ENCODE measurements at places on chromosomes 5 and 9. TPM values are rescaled to one million over a fixed set of nuclear protein-coding genes. Genes with fewer than 3 reads are reported as not detected.

GRCh38 chr5:180525399-180525798 lies 31.2 kb downstream of the CNOT6 start:
- no peak for DNase-seq

- DNase-seq = no peak
Measured at GRCh38 chr5:126460977-126461376, 37.8 kb downstream of the GRAMD2B start.

SCGB3A2 gene
- total RNA-seq = not detected

ROR2 gene
- total RNA-seq = 2.9 TPM

DNA sequence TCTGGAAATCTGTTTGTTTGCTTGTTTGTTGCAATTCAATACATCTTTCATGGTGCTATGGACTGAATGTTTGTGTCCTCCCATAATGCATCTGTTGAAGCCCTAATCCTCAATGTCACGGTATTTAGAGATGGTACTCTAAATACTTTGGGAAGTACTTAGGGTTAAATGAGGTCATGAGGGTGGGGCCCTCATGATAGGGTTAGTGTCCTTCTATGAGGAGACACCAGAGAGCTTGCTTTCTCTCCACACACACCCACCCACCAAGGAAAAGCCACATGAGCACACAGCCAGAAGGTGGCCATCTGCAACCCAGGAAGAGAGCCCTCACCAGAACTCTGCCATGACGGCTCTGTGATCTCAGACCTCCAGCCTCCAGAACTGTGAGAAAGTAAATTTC lies 32.7 kb downstream of the DMGDH start:
- no peak for DNase-seq

ADAMTSL1 gene
- total RNA-seq = 4.2 TPM

EMB gene
- 1.3 TPM for total RNA-seq

HRCT1 gene
- 1.6 TPM for total RNA-seq

DEPDC1B gene
- 15.9 TPM for total RNA-seq

SPINK6 gene
- not detected for total RNA-seq

DNA sequence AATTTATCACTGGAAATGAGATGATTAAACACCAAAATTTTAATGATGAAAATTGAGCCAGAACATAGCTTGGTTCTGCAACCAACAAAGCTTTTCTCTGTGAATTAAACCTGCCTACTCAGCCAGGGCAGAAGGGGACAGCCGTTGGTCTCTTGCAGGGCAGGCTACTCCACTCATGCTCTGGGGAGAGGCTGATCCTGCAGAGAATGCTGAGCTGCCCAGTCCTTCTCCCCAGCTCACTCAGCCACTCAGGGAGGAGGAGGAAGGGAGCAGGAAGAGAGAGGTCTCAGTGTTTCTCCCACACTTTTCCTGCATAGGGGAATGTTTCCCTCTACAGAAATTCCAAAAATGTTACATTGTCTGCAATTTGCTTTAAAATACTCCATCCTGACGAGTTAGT lies 40.4 kb upstream of the HMHB1 start:
- no peak for DNase-seq

All from M059J (cell line).